Right hindlimb (tissue), 1 donor: ENCODE measurements at places on chromosomes 12 and 14.

DNA sequence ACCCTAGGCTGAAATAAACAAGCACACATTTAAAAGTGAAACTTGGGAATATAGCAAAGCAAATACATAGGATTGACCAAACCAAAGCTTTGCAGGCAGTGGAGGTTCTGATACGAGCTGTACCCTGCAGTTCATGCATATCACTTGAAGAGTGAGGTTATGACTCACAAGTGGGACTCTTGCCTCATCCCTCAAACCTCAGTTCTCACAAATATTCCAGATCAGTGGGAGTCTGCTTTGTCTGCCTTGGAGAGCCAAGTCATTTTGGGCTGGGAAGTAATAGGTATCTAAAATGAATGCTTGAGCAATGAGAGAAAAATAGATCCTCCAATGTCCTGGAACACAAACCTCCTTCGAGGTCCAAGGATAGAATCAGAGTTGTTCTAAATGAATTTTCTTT lies 116.4 kb downstream of the LRIG3 start:
- DNase-seq, result no peak

GRCh38 chr12:121793838-121794533 lies 498 bp upstream of the RHOF start:
- peak; percentile 93 for DNase-seq

GRCh38 chr12:26018926-26019325 lies 60.4 kb downstream of the RASSF8 start:
- no peak for DNase-seq

GRCh38 chr12:524167-524951 lies 64.6 kb downstream of the B4GALNT3 start:
- DNase-seq, result no peak

- DNase-seq, result no peak
Observed at GRCh38 chr14:88130057-88130432, 125.1 kb downstream of the GPR65 start.

DNA sequence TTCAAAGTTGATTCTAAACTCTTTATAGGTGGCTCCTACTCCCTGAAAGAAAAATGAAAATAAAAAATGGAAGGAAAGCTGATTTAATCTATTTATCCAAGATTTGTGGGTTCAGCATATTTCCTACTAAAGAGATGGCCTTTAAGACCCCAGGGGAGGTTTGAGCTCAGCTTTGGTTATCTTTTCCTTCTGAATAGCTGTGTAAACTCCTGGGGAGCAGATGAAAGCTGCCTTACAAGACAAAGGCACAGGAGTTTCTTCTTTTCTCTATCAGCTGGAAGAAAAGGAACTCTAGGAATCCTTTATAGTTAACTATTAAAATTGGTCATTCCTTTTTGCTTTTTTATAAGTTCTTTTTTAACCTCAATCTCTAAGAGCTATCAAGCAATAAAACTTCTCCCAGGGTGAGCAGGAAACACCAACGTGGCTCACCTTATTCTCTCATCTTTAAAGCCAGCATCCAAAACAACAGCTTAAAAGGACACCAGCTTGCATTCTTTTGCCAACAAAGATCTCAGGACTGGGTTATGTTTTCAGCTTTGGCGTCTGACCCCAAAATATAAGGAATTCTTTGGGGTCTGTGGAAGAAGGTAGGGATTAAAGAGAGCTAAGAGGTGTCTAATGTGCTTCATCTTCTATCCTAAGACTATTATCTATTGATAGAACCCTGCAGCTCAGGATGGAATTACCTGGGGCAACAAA lies 371.7 kb upstream of the KITLG start:
- DNase-seq, result no peak

- peak; percentile 61 for DNase-seq
Observed at GRCh38 chr14:105205673-105206208, 24.6 kb upstream of the NUDT14 start.

- DNase-seq, result no peak
Observed at GRCh38 chr14:50371546-50371945, 25.1 kb downstream of the CDKL1 start.

DNA sequence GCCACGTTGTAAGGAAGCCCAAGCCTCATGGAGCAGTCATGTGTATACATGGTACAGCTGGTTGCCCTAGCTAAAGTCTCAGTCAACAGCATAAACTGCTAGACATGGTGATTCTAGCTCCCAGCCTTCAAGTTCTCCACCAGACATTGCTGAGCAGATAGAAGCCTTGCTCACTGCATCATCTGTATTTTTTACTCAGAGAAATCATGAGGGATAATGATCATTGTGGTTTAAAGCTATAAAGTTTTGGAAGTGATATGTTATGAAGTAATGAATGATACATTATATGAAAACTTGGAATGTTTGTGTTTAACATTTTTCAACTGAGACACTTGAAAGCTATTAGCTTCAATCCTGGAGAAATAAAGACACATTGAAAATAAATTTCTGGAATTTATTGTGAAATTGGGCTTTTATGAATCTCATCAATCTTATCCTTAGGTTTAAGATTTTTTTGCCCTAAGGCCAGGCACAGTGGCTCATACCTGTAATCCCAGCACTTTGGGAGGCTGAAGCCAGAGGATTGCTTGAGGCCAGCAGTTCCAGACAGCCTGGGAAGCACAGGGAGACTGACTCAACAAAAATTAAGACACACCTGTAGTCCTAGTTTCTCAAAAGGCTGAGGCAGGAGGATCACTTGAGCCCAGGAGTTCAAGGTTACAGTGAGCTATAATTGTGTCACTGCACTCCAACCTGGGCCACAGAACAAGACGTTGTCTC lies 5.6 kb upstream of the NFATC4 start:
- DNase-seq, result no peak

- DNase-seq, result no peak
Observed at GRCh38 chr12:120719496-120720233, 6.0 kb upstream of the ACADS start.

- DNase-seq, result no peak
Observed at GRCh38 chr14:54102051-54102456, 145.4 kb upstream of the BMP4 start.

DNA sequence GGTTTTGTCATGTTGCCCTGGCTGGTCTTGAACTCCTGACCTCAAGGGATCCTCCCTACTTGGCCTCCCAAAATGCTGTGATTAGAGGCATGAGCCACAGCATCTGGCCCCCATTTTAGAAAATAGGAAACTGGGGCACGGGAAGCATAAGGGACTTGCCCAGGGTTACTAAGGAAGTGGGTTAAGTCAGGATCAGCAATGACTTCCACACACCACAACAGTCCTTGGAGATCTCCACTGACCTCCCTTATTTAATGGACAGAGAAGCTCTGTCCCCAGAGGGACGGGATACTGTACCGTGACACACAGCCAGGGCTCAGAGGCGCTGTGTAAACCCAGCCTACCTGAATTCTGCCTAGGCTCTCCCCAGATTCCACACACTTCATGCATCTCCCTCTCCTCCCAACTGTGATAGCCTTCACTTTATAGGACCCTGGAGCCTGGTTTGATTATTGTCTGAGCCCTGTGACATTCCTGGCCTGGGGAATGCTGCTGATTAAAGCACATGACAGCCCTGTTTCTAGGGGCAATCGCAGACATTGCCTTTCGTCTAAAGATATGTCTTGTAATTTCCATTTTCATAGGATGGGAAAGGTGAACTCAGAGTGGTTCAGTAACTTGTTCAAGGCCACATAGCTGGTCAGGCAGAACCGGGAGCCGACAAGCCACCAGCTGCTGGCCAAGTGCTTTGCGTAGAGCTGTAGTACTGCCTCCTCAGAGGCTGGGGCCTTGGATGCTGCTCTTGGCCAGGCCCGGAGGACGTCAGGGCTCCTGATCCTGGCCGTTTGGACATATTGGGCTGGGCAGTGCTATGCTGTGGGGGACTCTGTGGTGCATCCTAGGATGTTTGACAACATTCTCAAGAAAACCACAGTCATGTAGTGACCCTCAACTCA lies 20.8 kb downstream of the SERPINA1 start:
- DNase-seq, result no peak

DNA sequence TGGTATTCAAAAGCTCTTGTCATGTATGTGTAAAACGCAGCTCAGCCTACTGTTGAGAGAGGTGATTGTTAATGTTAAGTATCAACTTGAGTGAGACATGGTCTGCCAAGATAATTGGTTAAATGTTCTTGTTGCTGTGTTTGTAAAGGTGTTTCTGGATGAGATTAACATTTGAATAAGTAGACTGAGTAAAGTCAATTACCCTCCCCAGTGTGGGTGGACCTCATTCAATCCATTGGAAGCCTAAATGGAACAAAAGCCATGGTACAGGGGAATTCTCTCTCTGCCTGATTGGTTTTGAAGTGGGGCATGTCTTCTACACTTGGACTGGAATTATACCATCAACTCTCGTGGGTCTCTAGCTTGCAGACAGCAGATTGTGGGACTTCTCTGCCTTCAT lies 63.8 kb upstream of the RERGL start:
- DNase-seq, result no peak

GRCh38 chr14:95192311-95192710 lies 35.0 kb upstream of the DICER1 start:
- no peak for DNase-seq

DNA sequence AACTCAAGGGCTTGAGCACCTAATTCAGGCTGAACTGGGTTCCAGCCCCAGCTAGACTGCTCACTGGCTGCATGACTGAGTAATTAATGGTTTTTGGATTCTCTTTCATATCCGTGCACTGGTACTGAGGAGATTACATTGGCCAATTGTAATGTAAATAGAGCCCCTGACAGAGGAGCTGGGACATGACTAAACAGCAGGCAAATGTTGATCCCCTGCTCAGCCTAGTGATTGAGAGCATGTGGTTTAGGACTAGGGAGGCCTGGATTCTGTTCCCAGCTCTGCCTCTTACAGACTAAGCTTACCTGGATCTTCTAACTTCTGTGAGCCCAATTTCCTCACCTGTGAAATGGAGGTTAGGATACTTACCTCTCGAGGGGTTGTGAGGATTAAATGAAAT lies 204.3 kb downstream of the ESR2 start:
- no peak for DNase-seq

- no peak for DNase-seq
Observed at GRCh38 chr12:26283046-26283445, 87.7 kb downstream of the SSPN start.

DNA sequence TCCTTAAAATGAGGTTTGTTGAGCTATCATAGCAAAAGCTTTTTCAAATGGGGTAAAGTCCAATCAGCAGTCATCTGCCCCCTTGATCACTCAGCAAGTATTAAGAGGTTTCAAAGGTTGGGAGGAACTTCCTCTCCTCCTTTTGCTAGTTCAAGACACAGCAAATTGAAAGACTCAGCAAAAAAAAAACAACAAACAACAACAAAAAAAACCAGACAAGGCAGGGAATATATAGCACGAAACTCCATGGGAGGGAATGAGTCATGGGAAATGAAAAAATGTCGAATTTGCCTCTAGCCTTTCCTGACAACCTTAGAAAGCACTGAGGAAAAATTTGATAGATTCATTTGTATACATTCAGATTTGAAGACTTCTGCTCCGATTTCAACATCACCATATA lies 1.6 kb upstream of the SLC7A8 start:
- no peak for DNase-seq

- DNase-seq, result no peak
Observed at GRCh38 chr14:72591391-72591790, 302.5 kb downstream of the DPF3 start.

GRCh38 chr12:108815875-108816594 lies 41.3 kb downstream of the SSH1 start:
- DNase-seq, result peak; percentile 6

GRCh38 chr14:27553790-27554189 lies 956.0 kb upstream of the NOVA1 start:
- no peak for DNase-seq

- DNase-seq, result no peak
Observed at GRCh38 chr12:31970199-31970598, 11.0 kb downstream of the RESF1 start.

GRCh38 chr14:43481864-43482263 lies 1025.2 kb downstream of the FSCB start:
- no peak for DNase-seq

DNA sequence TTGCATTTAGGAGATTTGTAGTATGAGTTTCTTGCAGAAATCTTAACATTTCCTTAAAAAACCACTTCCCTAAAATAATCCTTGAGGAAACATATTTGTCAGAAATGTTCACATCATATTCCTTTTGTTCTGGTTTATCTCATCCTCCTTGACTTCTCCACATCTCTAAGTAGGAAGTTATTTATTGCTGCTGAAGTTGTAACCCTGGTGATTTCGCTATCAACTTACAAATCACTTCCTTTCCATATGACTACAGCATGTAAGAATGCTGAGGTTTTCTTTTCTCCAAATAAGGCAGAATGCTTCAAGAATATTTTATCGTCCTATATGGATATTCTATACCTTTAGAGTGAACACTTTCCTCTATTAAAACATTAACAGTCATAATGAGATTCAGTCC lies 751.7 kb downstream of the NRXN3 start:
- DNase-seq, result no peak

DNA sequence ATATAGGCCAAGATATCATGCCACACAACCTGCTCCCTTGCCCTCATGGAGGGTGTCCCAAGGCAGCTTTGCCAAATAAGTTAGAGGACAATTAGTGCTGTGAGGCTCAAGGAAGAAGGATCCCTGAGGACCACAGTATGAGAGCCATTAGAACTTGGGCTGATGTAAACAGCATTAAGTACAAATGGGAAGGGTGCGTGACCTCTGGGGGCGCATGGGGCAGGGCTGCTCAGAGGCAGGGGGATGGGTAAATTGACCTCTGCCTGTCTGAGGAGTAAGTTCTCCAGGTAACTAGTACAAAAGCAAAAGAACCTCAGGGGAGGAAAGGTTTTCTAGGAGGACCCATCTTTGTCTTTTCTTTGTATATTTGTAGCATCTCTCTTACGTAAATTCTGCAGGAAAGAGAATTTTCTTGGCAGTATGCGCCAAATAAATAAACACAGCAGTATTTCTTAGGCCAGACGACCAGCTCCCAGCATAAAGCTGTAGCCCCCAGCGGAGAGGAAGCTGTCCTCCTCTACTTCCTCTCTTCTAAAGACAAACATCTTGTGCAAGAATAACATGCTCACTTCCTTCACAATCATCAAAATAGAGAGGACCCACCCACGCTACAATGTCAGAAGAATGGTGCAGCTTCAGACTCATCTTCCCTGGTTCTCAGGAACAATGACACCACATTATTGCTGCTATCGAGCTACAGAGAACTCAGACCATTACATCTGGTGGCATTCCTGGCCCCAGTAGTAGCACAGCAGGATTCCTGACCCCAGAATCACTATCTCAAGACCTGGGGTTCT lies 16.4 kb upstream of the VWF start:
- no peak for DNase-seq

GRCh38 chr14:71666571-71667145 lies 265.6 kb upstream of the RGS6 start:
- no peak for DNase-seq

- DNase-seq, result no peak
Observed at GRCh38 chr12:88202500-88202899, 60.4 kb downstream of the TMTC3 start.

DNA sequence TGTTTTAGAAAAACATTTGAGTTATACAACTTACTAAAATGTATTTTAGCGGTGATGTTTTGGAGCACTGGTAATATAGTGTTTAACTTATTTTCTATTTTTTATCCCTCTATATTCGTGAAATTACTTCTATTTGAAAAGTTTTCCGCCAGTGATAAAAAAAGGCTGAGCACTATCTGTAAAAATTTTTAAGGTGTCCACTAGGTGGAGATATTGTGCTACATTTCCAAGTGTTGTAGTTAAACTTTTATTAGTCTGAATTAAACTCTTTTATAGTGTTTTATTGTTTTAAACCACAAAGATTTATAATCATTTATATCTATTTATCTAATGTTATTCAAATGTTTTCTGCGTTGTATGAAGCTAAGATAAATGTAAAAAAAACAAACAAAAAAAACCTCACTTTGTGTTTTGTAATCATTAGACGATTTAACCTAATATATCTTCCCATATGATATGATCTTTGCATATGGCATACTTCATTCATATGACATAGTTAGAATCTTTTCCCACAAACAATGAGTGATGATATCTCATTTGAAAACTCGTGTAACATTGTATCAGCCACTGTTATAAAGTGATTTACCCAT lies 11.8 kb downstream of the ALG10B start:
- no peak for DNase-seq
